ENCODE measurements at places on chromosomes 16 and 17.

- no peak for ATAC-seq
Observed at GRCh38 chr17:55545806-55546205, 34.6 kb upstream of the SMIM36 start.

GRCh38 chr17:17537311-17538099 lies 41.3 kb upstream of the RASD1 start:
- ATAC-seq, result no peak

DNA sequence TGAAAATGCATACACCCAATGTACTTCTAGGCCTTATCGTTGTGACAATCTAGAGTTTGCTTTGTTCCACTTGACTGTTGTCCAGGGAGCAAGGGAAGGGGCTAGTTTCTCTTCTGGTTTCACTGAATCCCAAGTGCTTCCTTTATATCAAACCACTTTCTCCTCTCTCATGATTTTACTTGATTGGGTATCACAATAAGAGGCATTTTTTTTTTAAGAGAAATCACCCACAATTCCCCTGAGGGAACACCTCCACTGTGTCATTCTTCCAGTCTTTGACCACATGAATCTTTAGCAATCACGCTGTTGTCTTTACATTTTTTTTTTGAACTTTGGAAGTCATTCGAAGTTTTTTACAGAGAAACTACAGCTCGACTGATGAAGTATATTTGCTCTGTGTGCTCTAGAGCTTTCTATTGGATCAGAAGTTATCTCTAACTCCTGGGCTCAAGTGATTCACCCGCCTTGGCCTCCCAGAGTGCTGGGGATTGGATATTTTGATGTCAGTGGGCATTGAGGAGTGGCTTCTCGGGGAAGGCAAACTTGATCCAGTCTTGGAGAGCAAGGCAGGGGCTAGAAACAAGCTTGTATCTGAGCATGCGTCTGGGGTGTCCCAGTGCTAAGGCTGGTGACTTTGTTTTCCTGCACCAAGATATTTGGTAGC lies 3.0 kb downstream of the CDH1 start:
- ATAC-seq, result no peak

DNA sequence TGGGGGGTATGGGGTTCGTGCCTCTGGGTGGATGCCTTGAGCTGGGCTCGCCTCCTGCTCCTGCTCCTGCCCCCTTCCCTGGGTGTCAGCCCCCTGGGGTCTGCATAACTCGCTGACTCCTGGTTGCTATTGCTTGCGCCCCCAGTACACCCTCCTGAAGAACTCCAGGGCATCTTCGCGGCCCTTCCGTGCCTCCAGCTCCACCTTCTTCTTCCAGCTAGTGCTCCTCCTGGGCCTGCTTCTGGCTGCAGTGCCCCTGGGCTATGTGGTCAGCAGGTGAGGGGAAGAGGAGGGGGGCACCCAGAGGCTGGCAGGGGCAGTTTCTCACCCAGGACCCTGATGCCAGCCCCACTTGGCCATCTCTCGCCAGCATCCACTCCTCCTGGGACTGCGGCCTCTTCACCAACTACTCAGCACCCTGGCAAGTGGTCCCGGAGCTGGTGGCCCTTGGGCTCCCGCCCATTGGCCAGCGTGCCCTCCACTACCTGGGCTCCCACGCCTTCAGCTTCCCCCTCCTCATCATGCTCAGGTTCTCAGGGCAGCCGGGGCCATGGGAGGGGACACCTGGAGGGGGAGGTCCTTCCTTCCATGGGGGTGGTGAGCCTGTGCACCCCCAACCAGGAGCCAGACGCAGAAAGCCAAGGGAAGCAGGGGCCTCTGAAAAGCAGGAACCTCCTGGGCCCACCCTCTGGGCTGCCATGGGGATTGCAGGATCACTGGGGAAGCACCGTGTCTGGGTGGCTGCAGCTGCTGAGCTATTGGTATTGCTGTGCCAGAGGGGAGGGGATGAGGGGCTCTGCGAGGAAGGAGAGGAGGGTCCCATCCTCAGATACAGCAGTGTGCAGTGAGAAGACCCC lies 7.8 kb upstream of the C17orf99 start:
- no peak for ATAC-seq

DNA sequence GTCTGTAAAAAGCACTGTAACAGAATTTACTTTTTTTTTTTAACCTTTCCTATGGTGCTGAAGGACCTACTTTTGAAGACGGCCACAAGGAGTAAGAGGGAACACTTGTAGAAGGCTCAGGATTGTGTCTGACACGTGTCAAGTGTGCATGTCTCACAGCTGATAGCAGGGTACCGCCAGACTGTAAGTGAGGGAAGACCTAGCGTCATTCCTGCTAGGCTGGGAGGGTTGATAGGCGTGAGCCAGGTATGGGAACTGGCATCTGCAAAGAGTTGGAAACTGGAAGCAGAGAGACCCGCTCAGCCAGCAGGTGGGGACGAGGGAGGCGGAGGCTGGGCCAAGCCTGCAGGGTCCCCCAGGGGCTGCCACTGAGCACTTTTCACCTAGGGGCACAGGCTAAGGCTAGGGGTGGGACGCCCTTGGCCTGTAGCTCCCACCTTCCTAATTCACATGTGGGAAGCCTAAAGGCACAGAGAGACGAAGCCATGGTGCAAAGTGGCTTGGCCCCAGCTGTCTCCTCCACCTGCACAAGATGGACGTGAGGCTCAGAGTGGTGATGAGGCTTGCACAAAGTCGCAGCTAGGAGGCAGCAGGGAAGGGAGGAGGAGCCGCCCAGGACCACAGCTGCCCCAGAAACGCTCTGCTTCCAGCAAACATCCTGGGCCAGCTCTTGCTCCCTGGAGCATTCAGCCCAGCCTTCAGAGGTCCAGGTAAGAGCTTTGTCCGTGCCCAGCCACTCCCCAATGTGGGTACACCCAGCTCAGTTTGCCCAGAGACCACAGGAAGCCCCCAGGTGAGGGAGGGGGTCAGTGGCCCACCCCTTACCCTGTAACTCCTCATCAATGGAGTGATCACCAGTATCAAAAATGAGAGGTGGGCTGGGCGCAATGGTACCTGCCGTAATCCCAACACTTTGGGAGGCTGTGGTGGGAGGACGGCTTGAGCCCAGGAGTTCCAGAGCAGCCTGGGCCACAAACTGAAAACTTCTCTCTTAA lies 18.9 kb downstream of the VASN start:
- ATAC-seq, result no peak

- no peak for ATAC-seq
Observed at GRCh38 chr17:62723842-62724241, 84.3 kb downstream of the MARCHF10 start.

- no peak for ATAC-seq
Observed at GRCh38 chr17:63941162-63941561, 9.0 kb upstream of the CD79B start.

DNA sequence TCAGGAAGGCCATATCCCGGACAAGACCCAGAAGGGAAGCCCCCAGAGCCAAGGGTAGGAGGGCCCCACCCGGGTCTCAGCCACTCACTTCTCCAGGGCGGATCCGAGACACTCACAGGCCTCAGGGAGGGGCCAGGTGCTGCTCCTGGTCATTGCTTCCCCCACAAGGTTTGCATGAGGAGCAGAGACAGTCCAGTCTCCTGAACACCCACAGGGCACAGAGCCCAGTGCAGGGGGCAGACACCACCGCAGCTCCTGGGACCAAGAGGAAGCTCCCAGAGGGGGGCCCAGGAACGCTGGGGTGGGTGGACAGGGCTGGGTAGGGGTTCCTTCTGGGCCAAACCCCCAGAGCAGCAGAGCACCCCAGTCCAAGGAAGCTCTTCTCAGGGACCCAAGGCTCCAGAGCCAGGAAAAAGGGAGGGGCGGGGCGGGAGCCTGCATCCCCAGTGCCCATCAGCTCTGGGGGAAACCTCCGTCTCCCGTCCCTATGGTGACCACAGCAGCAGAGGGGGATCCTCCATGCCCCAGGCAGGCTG lies 709 bp upstream of the MRPL28 start:
- no peak for ATAC-seq

- no peak for ATAC-seq
Observed at GRCh38 chr17:31202968-31203367, 94.1 kb downstream of the OMG start.

DNA sequence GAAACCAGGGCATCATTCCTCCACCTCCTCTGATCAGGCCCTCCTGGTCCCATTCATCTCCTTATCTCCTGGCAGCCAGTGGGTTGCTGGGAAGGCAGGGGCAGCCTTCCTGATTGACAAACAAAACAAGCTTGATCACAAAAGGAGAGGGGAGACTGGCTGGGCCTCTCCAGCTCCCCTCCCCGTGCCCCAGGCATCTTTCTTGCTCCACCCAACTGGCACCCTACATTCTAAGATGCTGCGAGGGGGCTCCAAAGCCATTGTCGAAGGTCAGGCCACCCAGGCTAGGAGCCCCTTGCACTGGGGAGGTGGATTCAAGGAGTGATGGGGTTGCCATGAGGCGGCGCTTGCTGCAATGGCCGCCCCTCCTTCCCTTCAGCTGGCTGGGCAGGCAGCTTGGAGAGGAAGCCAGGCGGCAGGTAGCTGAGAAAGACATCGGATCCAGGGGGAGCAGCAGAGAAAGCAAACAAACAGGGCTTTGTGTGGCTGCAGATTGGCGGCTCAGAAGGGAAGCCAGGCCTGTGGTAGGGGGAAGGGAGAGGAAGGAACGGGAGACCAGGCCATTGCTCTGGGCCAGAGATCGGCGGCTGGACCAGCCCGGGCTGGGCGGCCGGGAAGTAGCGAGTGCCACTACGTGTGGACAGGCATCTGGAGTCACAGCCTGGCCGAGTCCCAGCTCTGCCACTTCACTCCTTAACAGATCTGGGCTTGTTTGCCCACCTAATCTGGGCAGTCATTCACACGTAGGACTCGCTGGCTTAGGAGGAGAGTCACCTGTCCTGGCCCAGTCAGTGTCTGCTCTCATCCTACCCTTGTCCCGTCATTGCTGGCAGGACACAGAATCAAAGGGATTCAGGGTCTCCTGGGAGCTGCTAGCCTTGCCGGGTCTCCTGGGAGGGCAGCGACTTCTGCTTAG lies 12.3 kb downstream of the RAI1 start:
- no peak for ATAC-seq

DNA sequence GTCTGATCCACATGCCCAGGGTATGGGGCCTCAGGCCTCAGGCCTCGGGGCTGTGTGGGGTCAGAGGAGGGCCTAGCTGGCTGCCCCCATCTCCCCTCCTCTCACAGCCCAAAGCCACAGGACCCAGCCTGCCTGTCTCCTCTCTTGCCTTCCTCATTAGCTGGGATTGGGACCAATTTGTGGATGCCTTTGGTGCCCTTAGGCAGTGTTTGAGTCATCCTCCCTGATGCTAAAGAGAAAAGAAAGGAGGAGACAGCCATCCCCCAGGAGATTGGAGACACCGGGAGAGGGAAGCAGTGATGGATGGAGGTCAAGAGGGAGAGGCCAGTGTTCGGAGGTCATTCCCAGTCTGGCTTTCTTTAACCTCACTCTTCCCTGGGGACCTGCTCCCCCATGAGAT lies 23.3 kb upstream of the NOG start:
- no peak for ATAC-seq

GRCh38 chr16:85698459-85698891 lies 9.7 kb upstream of the GINS2 start:
- no peak for ATAC-seq

- no peak for ATAC-seq
Observed at GRCh38 chr16:78639775-78640174, 540.3 kb downstream of the WWOX start.

DNA sequence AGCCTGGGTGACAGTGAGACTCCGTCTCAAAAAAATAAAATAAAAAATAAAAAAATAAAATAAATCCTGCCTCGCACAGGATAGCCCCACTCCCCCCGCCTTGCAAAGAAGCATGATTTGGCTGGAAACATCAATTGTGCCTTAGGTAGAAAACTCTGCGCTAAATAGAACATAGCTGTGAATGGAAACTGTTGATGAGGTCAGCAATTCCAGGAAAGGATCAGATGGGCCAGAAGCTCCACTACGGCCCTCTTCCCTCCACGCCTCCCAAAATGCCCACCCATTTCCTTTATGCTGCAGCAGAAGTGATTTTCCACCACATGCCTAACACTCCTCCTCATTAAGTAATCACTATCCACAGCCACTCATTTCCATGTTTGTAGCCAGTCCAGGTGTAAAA lies 473.4 kb downstream of the XYLT1 start:
- no peak for ATAC-seq

DNA sequence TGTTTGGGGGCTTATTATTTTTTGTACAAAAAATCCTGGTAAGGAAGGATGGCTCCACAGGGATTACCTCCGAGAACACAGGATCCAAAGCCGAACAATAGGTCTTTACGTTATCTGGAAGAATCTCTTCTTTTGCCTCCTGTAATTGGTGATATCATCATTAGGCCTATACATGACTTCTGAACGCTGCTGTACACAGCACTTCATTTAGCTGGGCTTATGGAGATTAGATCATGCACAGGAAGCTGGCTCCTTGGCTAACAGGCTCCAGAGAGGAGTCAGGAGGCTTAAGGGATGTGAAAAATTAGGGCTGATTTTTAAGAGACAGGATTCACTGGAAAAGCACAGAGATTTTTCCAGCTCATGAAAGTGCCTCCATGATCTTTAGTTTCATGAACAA lies 54.7 kb downstream of the TANGO6 start:
- no peak for ATAC-seq

DNA sequence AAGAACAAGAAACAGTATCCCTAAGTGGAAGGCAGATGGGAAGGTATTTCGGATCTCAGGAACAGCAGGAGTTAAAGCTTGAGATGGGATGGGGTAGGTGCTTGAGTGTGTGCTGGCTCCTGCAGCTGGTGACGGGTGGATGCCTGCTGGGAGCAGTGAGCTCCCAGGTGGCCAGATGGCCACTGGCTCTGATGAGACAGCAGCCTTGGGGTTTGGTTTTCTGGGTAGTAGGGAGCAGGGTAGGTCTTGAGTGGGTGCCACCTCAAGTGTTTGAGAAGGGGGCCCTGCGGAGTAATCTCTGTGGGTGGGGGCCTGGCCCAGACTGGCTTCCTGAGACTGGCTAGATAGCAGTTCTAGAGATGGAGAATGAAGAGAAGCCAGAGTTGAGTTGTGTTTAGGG lies 10.3 kb downstream of the EPN2 start:
- ATAC-seq, result no peak

DNA sequence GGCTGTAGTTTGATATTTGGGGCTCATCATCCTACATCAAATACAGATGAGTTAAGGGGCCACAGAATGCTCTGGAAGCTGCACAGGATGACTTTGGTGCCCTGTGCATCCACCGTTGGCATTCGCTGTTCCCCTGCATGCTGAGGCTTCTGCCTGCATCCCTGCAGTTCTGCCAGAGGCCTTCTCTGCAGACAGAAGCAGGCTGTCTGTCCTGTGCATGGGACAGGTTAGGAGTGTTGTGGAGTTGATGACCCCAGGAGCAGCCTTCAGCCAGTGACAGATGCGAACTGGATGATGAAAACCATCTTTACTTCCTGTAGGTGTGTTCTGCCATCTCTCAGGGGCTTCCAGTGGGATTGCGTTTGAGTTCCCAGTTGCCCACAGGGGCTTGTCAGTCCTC lies 13.6 kb upstream of the TNS4 start:
- no peak for ATAC-seq

GRCh38 chr16:51982715-51983680 lies 563.9 kb downstream of the TOX3 start:
- ATAC-seq, result no peak

GRCh38 chr17:3914312-3914670 lies 2.0 kb downstream of the P2RX1 start:
- no peak for ATAC-seq

DNA sequence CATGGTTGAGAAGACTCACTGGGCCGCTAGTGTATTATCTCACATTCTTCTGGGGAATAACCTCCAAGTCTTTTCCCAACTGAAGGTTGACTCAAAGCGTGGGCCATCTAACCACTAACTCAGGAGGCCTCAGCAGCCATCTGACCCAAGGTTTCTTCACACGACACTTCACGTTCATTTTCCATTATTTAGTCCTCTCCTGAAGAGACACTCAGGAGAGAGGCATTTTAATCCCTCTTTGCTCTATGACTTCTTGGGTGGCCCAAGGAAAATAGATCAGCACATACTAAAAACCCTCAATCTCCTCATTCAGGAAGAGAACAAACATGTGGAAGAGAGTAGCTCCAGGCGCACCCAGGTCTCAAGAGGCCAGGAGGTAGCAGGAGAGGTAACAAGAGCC lies 252.8 kb upstream of the FOXF1 start:
- no peak for ATAC-seq

Measured in activated CD4-positive, CD25-positive, alpha-beta regulatory T cell treated with anti-CD3 and anti-CD28 coated beads, Interleukin-2, amount 50 U/mL, for 24 hours (primary cell).